MCF 10A (cell line): ENCODE measurements at places on chromosomes 6 and 20. TPM values are rescaled to one million over a fixed set of nuclear protein-coding genes. Genes with fewer than 3 reads are reported as not detected.

- no peak overlapping the region for H3K4me3 ChIP-seq
- H3K27me3 ChIP-seq: peaks cover 55% of the 10 kb centered on the region
- no peaks in the 10 kb centered on the region for H3K36me3 ChIP-seq
- H3K27ac ChIP-seq: no peak overlapping the region
- DNase-seq: no peak
- H3K4me1 ChIP-seq: peaks cover 21% of the 10 kb centered on the region
Measured at GRCh38 chr6:41318261-41318653, 17.2 kb upstream of the NCR2 start.

- peaks cover 10% of the 10 kb centered on the region for H3K4me1 ChIP-seq
- no peak overlapping the region for H3K27ac ChIP-seq
- peaks cover 23% of the 10 kb centered on the region for H3K36me3 ChIP-seq
- no peak for DNase-seq
- H3K27me3 ChIP-seq: no peaks in the 10 kb centered on the region
- no peak overlapping the region for H3K4me3 ChIP-seq
Measured at GRCh38 chr6:142805042-142805441, 139.9 kb downstream of the HIVEP2 start.

DNA sequence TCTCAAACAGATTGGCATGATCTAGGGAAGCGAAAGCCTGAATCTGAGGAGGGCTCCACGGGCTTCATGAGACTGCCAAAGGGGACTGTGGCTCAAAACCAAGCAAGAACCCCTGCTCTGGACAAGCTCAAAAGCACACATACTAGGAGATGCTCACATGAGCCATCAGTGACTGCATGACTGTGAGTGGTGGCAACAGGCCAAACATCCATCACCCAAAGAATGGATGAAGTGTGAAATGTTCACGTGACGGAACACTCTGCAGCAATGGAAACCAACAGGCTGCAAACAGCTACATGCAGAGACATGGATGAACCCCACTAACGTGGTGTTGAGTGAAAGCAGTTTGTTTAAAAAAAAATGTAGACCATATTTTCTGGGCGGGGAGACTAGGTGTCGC lies 136.3 kb downstream of the PREX1 start:
- H3K4me1 ChIP-seq: peaks cover 10% of the 10 kb centered on the region
- DNase-seq: peak; percentile 12
- no peaks in the 10 kb centered on the region for H3K36me3 ChIP-seq
- no peaks in the 10 kb centered on the region for H3K27me3 ChIP-seq
- no peak overlapping the region for H3K4me3 ChIP-seq
- H3K27ac ChIP-seq: no peak overlapping the region

- no peaks in the 10 kb centered on the region for H3K36me3 ChIP-seq
- H3K4me3 ChIP-seq: no peak overlapping the region
- H3K27me3 ChIP-seq: peaks cover 5% of the 10 kb centered on the region
Measured at GRCh38 chr6:20319520-20320357, 81.9 kb upstream of the E2F3 start.

DNA sequence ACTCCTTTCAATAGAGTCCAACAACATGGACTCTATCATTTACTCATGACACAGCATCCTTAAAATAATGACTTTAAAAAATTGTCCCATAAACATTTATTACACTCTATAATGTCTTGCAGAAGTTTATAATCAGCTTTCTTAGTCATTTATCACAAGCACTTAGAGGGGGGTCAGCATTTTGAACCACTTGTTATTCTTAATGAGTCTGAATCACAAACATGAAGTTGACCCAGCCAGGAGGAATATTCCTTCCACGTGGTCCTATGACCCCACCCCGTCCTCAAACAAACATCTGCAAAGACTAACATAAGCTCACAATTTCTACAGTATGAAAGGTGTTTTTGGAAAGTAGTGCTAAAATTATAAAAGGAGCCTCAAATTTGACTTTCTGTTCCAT lies 91.1 kb downstream of the MTFR2 start:
- H3K4me3 ChIP-seq: no peak overlapping the region
- H3K4me1 ChIP-seq: no peaks in the 10 kb centered on the region
- no peaks in the 10 kb centered on the region for H3K27me3 ChIP-seq

GRCh38 chr6:105097288-105097687 lies 82.5 kb downstream of the POPDC3 start:
- peak overlapping the region; percentile 91 for H3K27ac ChIP-seq
- peak; percentile 72 for DNase-seq
- no peak overlapping the region for H3K4me3 ChIP-seq
- no peaks in the 10 kb centered on the region for H3K36me3 ChIP-seq
- H3K27me3 ChIP-seq: no peaks in the 10 kb centered on the region

- no peaks in the 10 kb centered on the region for H3K27me3 ChIP-seq
- H3K4me1 ChIP-seq: peaks cover 6% of the 10 kb centered on the region
Measured at GRCh38 chr6:148358196-148358785, 15.7 kb downstream of the SASH1 start.

GRCh38 chr20:43835944-43836508 lies 78.6 kb upstream of the TOX2 start:
- no peak overlapping the region for H3K27ac ChIP-seq
- DNase-seq: no peak
- no peaks in the 10 kb centered on the region for H3K36me3 ChIP-seq

DNA sequence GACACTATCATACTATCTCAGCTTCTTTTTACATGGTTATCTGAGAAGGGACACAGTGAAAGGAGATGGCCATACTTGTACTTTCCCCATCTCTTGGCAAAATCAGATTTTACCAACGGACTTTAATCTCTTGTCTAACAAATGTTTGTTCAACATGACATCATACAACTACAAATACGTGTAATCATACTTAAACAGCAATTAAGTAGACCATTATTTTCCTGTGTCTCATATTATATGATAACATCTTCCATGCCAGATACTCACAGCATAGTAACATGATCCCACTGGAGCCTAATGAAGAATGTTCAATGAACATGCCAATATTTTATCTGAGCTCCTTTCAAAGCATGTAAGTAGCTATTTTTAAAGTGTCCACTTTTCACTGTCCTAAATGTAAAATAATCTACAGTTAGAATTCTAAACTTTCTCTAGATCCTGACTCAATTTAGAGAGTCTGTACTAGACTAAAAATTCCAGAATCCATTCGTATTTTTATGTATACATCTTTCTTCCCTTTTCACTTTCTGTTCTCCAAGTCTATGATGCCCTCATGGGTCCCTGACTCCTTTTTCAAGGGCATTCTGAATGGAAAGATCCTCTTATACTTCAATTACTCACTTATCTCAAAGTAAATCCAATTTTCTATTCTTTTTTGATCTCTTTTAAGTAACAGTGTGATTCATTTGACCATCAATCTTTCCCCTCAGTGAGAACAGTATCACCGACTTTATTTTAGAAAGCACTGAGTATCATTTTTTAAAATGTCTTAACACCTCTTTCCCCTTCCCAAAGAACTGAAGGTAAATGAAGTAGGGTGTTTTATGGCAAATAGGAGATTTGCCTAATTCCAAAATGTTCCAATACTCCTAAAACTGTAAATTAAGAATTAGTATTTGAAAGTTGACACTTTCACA lies 133.5 kb downstream of the CDK19 start:
- H3K4me3 ChIP-seq: no peak overlapping the region
- no peak overlapping the region for H3K27ac ChIP-seq
- H3K27me3 ChIP-seq: no peaks in the 10 kb centered on the region
- no peaks in the 10 kb centered on the region for H3K36me3 ChIP-seq
- no peaks in the 10 kb centered on the region for H3K4me1 ChIP-seq

DNA sequence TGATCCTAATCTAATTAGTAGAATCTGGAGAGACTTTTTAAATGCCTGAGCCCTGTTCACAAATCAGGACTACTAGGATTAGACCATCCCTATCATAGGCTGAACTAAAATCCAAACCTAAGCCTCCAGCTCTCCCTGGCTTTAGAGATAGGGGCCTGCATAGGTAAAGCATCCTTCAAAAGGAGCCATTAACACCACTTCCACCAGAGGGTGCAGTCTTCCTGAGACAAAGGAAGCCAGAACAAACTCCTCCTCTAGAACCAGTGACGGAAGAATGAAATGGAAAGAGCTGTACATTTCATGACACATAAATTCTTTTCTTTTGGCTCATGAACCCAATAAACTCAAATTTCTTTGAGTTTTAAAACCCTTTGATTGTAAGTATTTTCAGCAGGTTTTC lies 291.2 kb upstream of the ADGRB3 start:
- no peaks in the 10 kb centered on the region for H3K4me1 ChIP-seq
- no peaks in the 10 kb centered on the region for H3K27me3 ChIP-seq
- peak; percentile 70 for DNase-seq

DNA sequence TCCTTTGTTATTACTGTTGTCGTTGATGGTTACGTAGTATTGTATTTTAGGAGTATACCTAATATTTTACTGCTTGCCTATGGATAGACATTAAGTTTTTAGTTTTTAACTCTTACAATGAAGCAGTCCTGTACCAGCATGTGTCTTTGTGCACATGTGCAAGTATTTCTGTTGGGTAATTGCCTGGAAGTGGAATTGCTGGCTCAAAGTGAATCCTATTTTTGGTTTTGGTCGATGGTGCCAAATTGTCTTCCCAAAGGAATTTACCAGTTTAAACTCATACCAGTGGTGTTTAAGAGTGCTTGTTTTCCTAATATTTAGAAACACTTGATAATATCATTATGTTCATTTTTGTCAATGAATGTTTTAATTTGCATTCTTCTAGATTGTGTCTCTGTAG lies 75.5 kb downstream of the ANKS1A start:
- H3K4me1 ChIP-seq: peaks cover 9% of the 10 kb centered on the region
- no peak overlapping the region for H3K4me3 ChIP-seq
- no peak for DNase-seq

DNA sequence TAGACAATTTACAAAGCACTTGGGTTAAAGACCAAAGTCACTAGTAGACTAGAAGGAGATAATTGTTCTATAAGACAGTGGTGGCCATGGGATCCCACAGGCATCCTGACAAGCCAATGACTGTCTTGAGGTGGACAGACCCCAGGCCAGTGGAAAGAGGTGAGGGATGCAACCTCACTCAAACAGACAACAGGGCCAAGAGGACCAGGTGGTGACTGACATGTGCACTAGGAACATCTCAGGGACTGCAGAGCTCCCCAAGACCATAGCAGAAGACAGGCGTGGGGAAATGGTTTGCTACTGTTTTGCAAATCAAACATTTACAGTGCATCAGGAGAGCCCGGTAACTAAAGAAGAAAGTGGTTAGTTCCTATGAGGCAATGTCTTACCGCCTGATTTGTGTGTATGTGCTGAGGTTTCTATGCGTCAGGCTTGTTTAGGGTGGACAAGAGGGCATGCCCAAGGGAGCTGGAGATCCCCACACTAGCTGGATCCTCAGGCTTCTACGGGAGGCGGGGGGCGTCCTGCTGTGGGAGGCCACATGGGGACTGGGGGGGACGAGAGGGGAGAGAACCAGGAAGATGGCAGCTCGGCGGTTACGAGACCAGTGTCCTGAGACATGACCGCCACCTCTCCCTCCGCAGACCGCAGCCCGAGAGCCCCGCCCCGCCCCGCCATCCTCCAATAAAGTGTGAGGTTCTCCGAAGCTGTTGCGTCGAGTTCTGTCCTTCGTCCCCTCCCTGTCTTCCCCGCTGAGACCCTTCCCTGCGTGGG lies 623 bp upstream of the MRPS26 start:
- H3K36me3 ChIP-seq: peaks cover 42% of the 10 kb centered on the region
- peak overlapping the region; percentile 95 for H3K4me3 ChIP-seq
- H3K4me1 ChIP-seq: peaks cover 12% of the 10 kb centered on the region
- H3K27me3 ChIP-seq: no peaks in the 10 kb centered on the region
- DNase-seq: no peak

DNA sequence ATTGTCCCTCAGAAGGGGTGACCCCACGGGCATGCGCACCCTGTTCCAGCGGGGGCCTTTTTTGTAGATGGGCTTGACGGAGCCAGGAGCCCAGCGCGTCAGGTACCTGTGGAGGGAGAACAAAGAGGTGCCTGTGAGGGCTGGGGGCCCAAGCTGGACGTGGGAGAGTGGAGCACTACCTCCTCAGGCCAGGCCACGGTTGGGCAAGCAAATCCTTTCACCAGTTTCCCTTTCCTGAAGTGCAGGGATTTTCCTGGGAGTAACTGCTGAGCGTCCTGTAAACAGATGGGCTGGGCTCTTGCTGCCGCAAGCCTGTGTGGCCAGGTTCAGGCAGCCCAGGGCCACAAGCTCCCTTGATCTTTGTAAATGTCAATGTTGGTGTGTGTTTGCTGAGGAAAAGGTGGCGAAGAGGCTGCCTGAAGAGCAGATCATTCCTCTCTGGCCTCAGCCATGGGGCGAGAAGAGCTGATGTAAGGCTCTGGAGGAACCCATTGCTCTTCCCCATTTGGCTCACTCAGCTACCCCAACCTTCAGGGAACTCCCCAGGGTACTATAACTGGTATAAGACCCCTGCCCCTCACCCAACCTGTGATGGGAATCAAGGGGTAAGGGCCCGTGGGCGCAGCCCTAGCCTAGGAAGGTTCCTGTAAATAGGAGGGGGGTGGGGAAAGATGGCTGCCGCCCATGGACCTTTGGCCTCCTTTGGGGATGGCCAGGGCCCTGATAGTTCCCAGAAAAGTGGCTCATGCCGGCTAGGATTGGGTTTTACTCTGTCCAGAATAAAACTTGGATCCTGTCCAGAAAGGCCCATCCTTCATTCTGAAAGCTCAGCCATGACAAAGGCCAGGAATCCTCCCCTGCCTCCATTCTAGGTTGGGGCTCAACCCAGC lies 15.5 kb downstream of the MRPS18A start:
- peaks cover 44% of the 10 kb centered on the region for H3K36me3 ChIP-seq
- no peak overlapping the region for H3K27ac ChIP-seq
- DNase-seq: no peak
- no peaks in the 10 kb centered on the region for H3K27me3 ChIP-seq
- peaks cover 19% of the 10 kb centered on the region for H3K4me1 ChIP-seq
- H3K4me3 ChIP-seq: no peak overlapping the region

GRCh38 chr6:17311595-17312311 lies 30.6 kb downstream of the RBM24 start:
- H3K36me3 ChIP-seq: no peaks in the 10 kb centered on the region
- no peaks in the 10 kb centered on the region for H3K4me1 ChIP-seq
- H3K27me3 ChIP-seq: no peaks in the 10 kb centered on the region
- no peak overlapping the region for H3K27ac ChIP-seq
- DNase-seq: no peak
- H3K4me3 ChIP-seq: no peak overlapping the region

GRCh38 chr6:45617441-45617840 lies 239.7 kb upstream of the SUPT3H start:
- H3K27ac ChIP-seq: peak overlapping the region; percentile 40
- H3K36me3 ChIP-seq: no peaks in the 10 kb centered on the region
- no peak overlapping the region for H3K4me3 ChIP-seq
- peak; percentile 66 for DNase-seq
- no peaks in the 10 kb centered on the region for H3K27me3 ChIP-seq
- H3K4me1 ChIP-seq: peaks cover 16% of the 10 kb centered on the region

The CLVS2 gene
- not detected in 2 replicates for total RNA-seq

The ME1 gene
- total RNA-seq: 16.7 and 17.8 TPM in 2 replicates

The TMEM181 gene
- total RNA-seq: 25.3 and 28.8 TPM in 2 replicates

The OOEP gene
- not detected in 2 replicates for total RNA-seq

The GATA5 gene
- total RNA-seq: not detected in 2 replicates

The TMX4 gene
- total RNA-seq: 47.4 and 60.5 TPM in 2 replicates

The BMP7 gene
- not detected in 2 replicates for total RNA-seq

The FAM83C gene
- total RNA-seq: not detected in 2 replicates

The AHI1 gene
- total RNA-seq: 23.5 and 26.5 TPM in 2 replicates

The FAM135A gene
- 20.4 and 22.0 TPM in 2 replicates for total RNA-seq
